ENCODE measurements at places on chromosomes 16 and 17.

DNA sequence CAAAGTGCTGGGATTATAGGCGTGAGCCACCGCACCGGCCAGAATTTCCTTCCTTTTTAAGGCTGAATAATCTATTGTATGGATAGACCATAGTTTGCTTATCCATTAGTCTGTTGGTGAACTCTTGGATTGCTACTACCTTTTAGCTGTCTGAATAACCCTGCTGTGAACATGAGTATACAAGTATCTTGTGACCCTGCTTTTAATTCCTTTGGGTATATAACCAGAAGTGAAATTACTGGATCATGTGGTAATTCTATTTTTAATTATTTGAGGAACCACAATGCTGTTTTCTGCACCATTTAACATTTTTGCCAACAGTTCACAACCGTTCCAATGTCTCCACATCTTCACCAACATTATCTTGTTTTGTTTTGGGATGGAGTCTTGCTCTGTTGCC is 4.6 kb upstream of the OTOA start:
- DNase-seq, result no peak

GRCh38 chr17:58215685-58216084 is 3.4 kb downstream of the MKS1 start:
- no peak for DNase-seq

DNA sequence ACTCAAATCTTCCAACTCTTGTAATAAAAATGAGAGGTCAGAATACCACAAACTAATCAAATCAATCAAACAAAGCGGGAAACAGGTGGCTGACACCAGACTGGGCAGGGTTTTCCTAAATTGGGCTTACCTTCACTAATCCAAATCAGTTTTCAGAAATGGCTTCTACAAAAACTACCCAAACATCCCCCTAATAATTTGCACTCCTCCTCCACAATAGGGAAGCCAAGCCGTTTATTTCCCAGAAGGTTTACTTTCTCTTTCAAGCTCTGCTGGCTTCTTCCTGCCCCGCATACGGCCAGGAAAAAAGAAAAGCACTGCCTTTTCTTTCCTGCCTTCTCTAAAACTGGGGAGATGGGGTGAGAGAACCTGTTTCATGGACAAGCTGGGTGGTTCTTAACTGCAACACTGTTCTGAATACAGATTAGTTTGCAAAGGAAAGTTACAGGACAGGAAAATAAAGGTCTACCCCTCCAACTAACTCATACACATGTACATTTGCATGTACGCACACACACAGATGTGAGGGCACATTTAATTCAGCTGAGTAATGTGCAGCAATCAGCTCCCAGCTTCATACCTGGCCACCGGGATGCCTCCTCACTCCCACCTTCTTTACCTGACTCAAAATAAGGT is 9.2 kb downstream of the STAT3 start:
- DNase-seq, result no peak

DNA sequence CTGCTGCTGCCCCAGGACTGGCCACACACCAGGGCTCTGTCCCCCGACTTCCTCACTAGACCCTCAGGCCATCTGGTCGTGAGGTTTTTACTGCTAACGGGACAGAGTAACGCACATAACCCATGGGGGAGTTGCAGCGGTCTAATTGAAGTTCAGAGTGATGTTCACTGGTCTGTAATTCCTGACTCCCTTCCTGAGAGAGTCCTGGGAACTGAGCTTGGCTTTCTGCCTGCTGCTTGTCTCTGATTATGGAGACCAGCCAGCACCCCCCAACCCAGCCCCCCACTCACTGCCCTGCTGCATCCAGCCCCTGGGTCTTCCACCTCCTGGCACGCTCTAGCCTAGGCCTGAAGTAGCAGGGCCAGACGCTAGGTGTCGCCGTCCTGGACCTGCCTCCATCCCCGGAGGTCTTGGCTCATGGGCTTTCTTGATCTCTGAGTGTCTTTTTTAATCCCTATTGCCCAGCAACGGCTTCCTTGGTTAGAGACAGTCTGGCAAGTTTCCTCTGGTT is 192.9 kb downstream of the CCDC182 start:
- DNase-seq, result no peak

DNA sequence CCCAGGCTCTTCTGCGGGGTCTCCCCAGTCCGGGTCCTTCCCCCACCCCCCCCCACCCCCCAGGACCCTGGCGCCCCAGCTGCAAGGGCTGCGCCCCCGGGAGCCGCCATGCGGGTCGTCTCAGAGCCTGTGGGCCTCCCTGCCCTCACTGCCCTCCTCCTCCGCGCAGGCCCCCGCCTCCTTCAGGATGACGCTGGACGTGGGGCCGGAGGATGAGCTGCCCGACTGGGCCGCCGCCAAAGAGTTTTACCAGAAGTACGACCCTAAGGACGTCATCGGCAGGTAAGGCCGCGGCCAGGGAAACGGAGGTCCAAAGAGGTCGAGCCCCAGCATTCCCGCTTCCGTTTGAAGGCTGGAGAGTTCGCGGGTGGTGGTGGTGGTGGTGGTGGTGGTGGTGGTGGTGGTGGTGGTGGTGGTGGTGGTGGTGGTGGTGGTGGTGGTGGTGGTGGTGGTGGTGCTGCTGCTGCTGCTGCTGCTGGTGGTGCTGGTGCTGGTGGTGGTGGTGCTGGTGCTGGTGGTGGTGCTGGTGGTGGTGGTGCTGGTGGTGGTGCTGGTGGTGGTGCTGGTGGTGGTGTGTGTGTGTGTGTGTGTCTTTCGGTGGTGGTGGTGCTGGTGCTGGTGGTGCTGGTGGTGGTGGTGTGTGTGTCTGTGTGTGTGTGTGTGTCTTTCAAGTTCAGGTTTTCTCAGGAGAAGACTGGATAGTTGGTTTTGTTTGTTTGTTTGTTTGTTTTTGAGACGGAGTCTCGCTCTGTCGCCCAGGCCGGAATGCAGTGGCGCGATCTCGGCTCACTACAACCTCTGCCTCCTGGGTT is 615 bp downstream of the PHKG2 start:
- DNase-seq, result peak; percentile 23

GRCh38 chr17:76365256-76365903 is 11.7 kb upstream of the PRPSAP1 start:
- no peak for DNase-seq

GRCh38 chr17:50042211-50042610 is 13.7 kb upstream of the ITGA3 start:
- no peak for DNase-seq

DNA sequence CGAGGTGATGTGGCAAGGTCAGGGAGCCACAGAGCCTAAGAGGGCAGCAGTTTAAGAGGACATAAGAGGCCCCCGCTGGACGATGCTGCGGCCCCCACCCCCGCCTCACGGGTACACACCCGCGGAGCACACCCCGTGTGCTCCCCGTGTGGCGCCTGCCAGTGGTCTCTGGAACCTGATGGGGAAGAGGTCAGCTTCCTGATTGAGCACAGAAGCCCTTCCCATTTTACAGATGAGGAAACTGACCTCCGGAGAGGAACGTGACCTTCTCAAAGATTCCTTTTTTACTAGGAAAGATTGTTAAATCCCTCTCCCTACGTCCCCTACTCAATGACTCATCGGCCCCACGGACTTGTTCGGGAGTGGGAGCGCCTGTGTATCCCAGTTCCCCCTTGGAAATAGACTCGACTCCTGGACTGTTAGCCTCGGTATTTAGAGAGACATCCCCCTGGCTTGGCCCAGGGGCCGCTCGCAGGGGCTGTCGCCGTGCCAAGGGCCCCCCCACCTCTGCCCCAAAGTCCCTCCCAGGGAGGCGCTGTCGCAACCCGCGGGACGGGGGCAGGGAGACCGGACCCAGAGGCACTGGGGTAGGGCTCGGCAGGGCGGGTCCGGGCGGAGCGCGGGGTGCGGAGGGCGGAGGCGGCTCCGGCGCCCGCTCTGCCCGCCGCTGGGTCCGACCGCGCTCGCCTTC is at the start of gene ABCC3:
Gene ABCC3, plus strand, starts transcription at position 658 of the 691 bp plus-strand sequence. CDS start 56 bp downstream, outside the sequence.
- DNase-seq, result no peak

GRCh38 chr17:73262676-73263642 is 1.3 kb upstream of the CPSF4L start:
- DNase-seq, result no peak

DNA sequence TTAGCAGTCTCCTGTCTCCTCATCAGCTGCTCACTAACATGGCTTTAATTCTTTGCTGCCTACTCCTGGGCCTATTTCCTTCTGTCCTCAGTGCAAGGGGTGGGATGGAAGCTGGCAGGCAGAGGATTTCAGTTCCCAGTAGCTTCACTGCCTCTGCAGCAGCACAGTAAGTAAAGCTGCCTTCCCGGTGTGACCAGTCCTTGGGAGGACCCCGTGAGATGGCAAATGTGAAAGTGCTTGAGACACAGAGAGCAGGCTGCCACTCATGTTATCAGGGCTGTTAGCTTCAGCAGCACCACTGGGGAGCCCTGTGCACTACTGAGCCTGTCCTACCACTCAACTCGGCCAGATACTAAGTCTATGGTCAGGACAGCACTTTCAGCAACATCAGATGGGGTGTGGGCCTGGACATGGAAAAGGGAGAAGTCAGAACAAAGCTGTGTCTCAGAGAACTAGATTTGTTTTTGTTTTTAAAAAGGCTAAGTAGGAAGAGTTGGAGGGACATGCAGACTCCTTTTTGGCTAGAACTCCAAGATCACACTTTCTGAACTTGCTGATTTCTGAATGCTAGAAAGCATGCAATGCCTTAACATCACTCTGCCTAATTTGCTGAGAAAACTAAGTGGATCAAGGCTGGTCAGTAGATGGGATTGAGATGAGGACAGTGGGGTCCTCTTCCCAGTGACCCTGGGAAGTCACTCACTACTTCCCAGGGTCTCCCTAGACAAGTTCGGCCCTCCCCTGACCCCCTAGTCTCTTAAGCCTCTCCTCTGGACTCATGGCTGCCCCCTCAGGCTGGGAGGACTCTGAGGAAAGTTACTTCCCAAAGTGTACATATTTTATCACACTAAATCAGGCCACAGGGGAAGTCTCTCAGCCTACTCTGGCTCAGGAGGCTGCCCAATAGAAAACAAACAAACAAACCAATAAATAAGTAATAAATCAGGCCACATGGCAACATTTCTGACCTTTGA is 1.1 kb downstream of the ACSF2 start:
- DNase-seq, result peak; percentile 10

DNA sequence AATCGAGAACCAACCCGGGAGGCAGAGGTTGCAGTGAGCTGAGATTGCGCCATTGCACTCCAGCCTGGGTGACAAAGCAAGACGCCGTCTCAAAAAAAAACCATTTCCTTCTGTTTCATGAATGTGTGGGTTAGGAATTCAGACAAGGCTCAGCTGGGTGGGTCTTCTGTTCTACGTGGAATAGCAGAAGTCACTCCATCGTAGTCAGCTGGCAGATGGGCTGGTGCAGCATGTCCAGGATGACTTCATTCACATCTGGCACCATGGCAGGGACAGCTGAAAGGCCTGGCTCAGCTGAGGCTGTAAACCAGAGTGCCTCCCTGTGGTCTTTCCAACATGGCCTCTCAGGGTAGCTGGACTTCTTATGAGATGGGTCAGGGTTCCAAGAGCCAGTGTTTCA is 89.0 kb downstream of the C17orf67 start:
- DNase-seq, result no peak

GRCh38 chr17:74117999-74118421 is 85.5 kb upstream of the RPL38 start:
- DNase-seq, result no peak

DNA sequence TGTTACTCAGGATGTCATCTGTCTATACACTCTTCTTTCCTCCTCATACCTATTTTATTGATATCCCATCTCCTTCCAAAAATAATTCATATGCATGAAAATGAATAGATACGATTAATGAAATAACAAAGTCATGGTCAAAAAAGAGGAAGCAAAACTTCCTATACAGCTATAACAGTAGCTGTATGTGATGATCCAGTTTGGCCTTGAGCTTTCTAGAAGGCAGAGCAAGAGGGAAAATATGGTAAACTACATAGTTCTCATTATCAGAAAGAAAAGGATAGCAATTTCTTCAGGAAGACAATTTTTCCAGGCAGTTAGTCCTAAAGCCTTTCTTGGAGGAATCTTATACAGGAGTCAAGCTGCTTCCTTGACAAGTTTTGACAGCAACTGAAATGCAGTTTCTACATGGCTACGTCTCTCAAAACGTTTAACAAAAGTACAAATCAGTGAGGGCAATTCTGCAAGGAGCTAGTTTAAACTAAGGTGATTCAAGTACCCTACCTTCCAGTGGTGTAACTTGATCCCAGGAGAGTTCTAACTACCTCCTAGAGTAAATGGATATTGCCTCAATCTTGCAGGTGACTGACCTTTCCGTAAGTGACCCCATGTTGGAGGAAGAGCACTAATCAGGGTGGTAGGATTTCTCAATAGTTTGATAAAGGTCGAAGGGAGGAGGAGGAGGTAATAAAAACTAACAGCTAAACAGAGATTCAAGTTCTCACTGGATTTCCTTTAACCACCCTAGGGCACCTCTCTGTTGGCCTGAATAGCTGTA is 1.0 kb downstream of the SPAG5 start:
- DNase-seq, result no peak

DNA sequence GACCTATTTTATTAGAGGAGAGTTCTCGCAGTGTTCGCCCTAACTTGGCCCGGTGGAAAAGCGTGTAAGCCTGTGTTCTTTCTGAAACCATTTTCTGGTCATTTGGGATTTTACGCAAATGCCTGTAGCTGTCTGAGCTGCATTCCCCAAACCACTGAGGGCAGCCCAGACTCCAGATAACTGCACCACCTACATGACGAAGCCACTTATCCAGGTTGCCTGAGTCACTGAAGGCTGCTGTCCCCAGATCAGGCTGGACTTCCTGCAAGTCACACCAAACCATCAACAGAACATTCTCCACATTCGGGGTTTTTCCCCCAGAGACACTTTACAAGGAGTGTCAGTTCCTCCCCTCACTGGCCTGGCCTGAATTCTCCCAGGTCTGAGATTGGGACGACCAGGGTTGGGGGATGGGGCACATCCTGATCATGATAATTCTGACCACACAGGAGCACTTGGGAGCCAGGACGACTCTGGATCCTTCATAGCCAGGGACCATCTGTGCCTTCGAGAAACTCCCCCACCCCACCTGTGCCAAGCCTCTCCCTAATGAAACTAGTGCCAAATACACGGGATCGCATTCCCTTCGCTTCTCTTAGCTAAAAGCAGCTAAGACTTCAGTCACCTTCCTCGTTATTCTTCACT is 2.3 kb downstream of the RPRML start:
- no peak for DNase-seq

DNA sequence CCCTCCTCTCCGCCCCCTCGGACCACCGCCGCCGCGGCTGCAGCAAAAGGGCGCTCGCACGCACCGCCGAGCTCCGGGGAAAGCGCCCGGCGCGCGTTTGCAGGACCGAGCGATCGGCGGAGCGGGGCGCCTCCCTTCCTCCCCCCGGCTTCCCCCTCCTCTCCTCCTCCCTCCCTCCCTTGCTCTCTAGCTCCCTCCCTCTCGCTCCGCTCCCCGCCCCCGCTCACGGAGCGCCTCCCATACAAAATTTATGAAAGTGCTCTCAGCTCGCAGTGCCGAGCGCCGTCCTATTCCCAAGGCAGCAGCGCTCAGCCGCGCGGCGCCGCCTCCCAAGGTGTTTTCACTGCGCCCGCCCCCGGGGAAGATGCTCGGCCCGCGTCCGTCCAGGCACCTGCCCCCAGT is at the start of gene RTN4RL1:
Gene RTN4RL1, minus strand, starts transcription at position 115 of the 402 bp plus-strand sequence. CDS start 469 bp downstream, outside the sequence.
- no peak for DNase-seq
